ENCODE measurements at places on chromosomes 4 and X.

- DNase-seq = no peak
These were observed 606.8 kb upstream of the BOD1L1 start for GRCh38 chr4:14234307-14234706.

DNA sequence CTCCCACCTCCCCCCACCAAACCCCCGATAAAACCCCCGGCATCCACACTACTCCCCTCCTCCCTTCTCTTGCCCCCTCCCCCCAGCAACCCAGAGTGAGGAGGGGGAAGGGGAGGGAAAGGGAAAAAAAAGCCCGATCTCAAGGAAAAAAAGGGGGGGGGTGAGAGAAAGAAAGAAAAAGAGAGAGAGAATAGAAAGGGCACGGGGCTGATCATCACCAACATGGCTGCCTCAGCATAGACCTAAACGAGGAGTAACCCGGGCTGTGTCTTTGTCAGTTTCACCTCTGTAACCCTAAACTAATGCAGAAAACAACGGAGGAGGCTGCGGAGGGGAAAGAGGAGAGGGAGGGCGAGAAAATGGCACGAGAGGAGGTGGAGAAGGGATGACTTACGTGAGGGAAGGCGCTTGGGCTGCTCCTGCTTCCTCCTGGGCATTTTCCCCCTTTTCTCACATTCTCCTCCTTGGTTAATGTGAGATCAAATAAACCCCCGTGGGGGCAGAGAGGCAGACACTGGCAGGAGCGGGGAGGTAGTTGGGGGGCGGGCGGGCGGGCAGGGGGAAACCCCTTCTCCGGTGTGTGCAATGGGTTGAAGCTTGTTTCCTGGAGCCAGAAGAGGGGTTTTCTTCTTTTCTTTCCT, 532 bp downstream of the ZNF827 start:
- peak; percentile 17 for DNase-seq

DNA sequence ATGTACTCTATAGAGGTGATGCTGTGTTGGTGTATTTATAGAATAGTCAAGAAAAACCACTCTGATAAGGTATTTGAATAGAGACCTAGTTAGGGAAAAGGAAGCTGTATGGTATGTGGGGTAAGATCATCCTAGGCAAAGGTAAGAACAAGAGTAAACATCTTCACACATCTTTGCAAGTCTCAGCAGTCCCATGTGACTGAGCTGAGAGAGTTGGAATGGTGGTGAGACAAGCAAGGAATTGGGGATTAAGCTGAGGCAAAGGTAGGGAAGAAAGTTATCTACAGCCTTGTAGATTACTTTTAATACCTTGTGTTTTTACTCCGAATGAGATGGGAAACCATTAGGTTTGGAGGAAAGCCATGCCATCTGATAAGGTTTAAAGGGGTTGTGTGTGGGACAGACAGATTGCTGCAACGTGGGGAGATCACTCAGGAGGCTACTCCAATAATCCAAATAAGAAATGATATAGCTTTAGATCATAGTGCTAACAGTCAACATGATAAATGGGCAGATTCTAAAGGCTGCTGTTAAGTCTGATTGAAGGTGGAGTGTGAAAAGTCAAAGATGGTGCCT, 31.7 kb upstream of the MANBA start:
- DNase-seq = no peak

- DNase-seq = no peak
These were observed 156.4 kb upstream of the PCDH18 start for GRCh38 chr4:137688651-137689050.

- DNase-seq = no peak
These were observed 202.5 kb downstream of the LDB2 start for GRCh38 chr4:16695896-16696295.

- DNase-seq = no peak
These were observed 220.0 kb downstream of the NWD2 start for GRCh38 chr4:37464373-37465128.

- no peak for DNase-seq
These were observed 42.1 kb upstream of the USP46 start for GRCh38 chr4:52701207-52701606.

- DNase-seq = no peak
These were observed 346.5 kb upstream of the FAT1 start for GRCh38 chr4:187070158-187070557.

DNA sequence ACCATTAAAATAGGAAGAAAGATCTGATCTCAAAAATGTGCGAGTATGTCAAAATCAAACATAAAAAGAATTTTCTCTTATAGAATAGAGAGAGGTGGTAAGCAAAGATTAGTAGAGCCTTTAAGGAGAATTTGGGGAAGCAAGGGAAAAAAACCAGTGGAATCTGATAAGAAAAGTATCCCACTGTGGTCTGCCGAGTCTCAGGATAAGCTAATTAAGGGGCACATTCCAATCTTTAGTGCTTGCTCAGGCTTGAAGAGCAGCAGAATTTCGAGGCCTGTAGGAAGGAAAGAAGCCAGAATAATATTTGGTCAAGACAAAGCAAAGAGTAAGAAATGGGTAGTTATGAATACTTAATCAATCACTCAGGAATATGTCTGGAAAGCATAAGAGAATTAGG, 13.0 kb downstream of the STATH start:
- DNase-seq = no peak

- DNase-seq = no peak
These were observed 136.2 kb downstream of the TBC1D19 start for GRCh38 chr4:26719954-26720552.

DNA sequence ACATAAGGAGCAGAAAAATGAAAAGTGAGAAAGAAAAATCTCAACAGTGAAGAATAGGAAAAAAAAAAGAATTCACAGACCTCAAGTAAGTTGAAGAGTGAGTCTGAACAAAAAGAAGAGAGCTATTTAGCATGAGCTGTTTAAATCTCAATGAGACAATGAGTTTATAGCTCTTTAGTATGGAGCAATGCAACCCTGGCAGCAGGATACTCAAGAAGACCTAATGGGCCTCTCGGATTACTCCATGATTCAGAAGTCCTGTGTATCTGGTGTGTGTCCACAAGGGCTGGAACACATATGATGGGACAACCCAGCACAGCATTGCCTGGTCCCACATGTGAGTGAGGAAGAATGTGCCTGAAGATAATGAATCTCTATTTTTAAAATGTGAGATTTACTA, 563.1 kb upstream of the INTU start:
- no peak for DNase-seq

DNA sequence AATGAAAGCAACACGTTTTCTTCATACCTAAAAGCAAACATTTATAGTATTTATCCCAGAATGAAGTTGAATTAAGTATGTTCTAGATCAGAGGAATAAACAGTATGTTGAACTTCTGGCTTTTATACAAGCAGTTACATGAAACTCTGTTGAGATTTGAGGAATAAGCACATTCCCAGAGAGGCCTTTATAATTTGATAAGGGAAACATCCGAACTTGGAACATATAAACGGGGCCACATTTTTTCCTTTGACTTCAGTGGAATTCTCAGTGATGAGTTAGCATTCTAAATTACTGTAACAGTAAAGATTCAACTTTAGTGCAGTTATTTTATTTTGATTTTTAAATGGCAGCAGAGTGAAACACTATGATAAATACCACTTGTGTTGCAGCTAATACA, 119.5 kb downstream of the GLRA3 start:
- no peak for DNase-seq

DNA sequence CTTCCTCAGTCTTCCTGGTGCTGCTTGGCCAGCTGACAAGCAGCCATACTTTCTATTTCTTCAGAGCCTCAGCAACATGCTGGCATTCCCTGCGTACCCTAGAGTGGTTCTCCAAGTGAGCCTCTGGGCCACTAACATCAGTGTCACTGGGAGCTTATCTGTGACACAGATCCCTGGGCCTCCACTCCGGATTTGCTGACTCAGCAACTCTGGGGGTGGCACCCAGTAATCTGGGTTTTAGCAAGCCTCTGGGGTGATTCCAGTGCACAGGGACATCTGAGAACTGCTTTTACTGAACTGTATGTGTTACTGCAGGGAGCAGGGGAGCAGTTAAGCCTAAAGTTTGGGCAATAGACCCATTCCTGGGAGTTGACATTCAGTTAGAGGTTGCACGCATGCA, 28.2 kb upstream of the HMGB3 start:
- no peak for DNase-seq

DNA sequence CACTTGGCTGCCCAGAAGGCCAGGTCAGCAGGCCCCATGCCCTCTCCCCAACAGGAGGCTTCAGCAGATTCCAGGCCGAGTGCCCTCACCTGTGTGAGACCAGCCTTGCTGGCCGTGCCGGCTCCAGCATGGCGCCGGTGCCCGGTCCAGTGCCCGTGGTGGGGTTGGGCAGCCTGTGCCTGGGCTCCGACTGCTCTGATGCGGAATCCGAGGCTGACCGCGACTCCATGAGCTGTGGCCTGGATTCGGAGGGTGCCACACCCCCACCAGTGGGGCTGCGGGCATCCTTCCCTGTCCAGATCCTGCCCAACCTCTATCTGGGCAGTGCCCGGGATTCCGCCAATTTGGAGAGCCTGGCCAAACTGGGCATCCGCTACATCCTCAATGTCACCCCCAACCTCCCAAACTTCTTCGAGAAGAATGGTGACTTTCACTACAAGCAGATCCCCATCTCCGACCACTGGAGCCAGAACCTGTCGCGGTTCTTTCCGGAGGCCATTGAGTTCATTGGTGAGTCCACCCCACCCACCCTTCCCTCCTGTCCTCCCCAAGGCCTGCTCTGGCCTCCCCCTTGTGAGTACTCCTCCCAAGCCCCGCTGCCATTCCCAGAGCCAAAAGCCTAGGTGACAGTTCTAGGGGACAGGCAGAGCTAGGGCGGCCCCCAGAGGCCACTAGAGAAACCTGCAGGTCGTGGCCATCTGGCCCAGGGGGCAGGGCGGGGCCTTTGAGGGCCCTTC, 2.3 kb downstream of the DUSP9 start:
- DNase-seq = no peak

DNA sequence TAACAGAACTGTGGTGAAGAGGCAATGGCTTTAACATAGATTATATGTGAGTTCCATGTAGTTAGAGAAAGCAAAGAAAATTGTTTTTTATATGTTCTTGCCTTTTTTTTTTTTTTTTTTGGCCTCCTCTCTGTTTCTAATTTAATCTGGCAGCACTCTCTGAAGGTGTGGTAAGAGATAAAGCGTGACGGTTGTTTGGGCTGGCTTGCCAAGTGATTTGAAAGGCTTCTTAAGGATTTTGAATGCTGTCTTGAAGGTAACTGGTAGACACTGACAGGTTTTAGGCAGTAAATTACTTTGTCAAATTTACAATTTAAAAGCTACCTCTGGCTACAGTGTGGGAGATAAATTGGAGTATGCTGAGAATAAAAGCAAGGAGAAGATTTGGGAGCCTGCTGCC, 269.3 kb upstream of the HS3ST1 start:
- DNase-seq = no peak

DNA sequence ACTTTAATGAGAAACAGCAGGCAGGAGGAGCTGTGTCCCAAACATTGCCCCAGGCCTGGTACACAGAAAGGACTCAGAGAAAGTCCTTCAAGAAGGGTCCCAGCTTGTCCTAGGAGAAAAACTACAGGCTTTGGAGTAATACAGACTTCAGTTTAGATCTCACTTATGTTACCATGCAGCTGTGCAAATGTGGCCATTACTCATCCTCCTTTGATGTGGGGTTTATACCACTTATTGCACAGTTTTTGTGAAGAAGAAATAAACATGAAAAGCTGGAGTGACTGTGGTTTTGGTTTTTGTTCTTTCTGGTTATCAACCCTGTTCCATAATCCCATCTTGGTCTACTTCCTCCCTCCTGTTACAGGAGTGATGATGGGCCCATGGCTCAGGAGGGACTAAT, 8.1 kb upstream of the CYTL1 start:
- no peak for DNase-seq

GRCh38 chrX:20420058-20420457, 153.3 kb upstream of the RPS6KA3 start:
- no peak for DNase-seq

- DNase-seq = no peak
These were observed 77.9 kb upstream of the ADRA2C start for GRCh38 chr4:3688018-3688998.

DNA sequence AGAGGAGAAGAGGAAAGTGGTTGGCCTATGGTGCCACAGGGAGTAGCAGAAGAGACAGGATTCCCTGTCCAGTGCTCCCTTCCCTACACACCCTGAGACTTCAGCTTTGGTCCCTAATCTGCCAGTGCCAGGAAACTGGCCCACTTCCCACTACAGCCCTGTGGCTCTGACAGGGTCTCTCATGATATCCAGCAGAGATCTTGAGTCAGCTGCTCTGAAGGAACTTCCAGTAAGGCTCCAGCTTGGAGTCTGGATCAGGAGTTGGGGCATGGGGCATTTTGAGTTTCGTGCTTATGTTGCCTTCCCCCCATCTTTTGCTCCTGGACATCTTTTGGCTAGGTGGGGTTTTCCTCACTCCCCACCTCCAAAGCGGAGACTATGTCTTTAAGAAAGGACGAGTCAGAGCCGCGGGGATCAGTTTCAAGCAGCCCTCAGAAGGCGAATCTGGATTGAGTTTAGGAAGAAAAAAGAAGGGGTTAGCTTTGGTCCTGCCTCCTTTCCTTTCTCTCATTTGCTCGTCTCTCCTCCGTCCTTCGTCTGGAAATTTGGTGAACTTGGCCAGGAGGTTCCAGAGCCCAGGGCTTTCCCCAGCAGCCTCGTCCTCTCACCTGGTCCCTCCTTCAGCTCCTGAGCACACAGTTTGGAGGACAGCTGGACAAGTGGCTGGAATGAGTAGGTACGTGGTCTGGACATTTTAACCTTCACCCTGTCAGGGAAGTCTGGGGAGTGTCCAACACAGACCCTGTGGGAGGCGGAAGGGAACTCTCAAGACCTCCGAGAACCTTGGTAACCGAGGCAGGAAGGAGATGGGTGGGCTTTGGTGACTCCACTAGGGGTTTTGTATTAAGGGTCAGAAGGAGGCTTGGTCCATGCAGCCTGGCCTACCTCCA, 104.4 kb downstream of the RTL5 start:
- DNase-seq = no peak

DNA sequence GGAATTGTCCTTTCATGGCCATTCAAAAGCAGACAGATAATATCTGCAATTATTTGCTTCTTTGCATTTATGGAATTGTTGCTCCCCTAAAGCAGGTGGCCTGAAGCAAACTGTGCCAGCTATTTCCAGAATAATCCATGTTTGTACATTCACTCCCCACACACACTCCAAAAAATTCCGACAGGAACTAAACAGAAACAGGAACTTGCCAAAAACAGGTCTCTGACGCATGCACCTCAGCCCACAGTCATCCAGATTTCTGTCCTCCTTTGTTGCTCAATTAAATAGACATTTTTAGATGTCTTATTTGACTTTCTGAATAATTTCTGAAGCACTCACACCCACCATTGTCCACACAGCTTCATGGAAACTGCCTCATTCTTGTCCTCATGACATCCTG, 71.5 kb upstream of the EDNRA start:
- no peak for DNase-seq
